ENCODE measurements at places on chromosomes 11 and 22.

GRCh38 chr22:46536537-46537224 is 739 bp downstream of the CELSR1 start:
- DNase-seq = no peak

- no peak for DNase-seq
Measured at GRCh38 chr22:39656495-39657490, 86.2 kb downstream of the CACNA1I start.

GRCh38 chr22:48895336-48895735 is 932.3 kb downstream of the BRD1 start:
- DNase-seq = no peak

GRCh38 chr22:37647928-37648327 is 8.5 kb downstream of the SH3BP1 start:
- no peak for DNase-seq

- DNase-seq = no peak
Measured at GRCh38 chr11:538431-539051, 1.2 kb downstream of the LRRC56 start.

- DNase-seq = no peak
Measured at GRCh38 chr22:49734882-49735281, 92.8 kb downstream of the BRD1 start.

DNA sequence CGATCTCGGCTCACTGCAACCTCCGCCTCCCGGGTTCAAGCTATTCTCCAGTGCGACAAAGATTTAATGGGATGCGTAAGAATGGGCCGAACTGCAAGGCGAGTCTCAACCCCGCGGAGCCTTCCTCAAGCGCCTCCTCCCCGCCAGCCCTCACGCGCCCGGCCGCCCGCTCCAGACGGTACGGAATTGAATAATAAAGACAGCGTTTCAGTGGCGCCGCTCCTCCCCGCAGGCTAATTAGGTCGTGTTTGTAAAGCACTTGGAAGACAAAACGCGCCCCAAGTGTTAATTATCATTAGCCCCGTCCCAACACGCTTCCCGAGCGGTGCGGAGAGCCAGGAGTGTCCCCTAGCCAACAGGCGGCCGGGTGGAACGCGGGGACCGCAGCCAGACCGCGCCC is 192.0 kb downstream of the BUD13 start:
- DNase-seq = no peak

GRCh38 chr11:41177791-41178190 is 281.7 kb downstream of the LRRC4C start:
- DNase-seq = no peak

DNA sequence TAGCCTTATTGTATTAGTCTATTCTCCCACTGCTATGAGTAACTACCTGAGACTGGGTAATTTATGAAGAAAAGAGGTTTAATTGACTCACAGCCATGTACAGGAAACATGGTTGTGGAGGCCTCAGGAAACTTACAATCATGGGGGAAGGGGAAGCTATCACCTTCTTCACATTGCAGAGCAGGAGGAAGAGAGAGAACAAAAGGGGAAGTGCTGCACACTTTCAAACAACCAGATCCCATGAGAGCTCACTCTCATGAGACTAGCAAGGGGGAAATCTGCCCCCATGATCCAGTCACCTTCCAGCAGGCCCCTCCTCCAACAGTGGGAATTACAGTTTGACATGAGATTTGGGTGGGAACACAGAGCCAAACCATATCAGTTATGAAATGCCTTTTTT is 179.4 kb downstream of the ARHGAP42 start:
- DNase-seq = no peak

- DNase-seq = peak; percentile 49
Measured at GRCh38 chr11:1260023-1260501, 37.2 kb downstream of the MUC5B start.

DNA sequence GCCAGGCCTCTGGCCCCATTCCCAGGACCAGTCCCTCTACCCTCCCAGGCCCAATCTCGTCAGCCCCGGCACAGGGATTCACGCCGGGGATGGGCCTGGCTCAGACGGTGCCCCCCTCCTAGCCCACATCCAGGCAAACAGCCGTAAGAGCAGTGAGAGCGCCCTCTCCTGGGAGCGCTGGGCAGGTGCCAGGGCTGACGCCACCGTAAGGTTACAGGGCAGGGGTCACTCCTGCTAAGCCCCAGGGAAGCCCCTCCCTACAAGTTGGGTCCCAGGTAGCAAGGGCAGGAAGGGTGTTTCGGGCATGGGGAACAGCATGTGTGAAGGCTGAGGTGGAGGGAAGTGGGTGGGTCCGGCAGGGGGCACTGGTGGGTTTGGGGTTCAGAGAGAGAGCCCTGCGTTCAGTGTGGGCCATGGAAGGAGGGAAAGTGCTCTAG is 19.2 kb upstream of the PPARA start:
- no peak for DNase-seq

Data from CD4-positive, alpha-beta T cell treated with Interleukin-10 for 1 hour (primary cell).